Endothelial cell of coronary artery (primary cell): ENCODE measurements at places on chromosomes 16 and 17. TPM values are rescaled to one million over a fixed set of nuclear protein-coding genes. Genes with fewer than 3 reads are reported as not detected.

The ZNF597 gene
- 2.0 and 2.5 TPM in 2 replicates for total RNA-seq

The TOM1L1 gene
- total RNA-seq: 3.1 and 19.7 TPM in 2 replicates

The RAC3 gene
- total RNA-seq: 21.1 and 32.0 TPM in 2 replicates

The PRAC1 gene
- total RNA-seq: not detected in 2 replicates

The CA7 gene
- not detected in 2 replicates for total RNA-seq

The PLA2G15 gene
- 15.0 and 27.1 TPM in 2 replicates for total RNA-seq

The KRTAP2-2 gene
- not detected in 2 replicates for total RNA-seq

The VAMP2 gene
- 3.0 and 5.7 TPM in 2 replicates for total RNA-seq

The RFWD3 gene
- total RNA-seq: 17.1 and 20.7 TPM in 2 replicates

The HOXB8 gene
- not detected in 2 replicates for total RNA-seq

The C16orf96 gene
- not detected in 2 replicates for total RNA-seq

The NECAB2 gene
- total RNA-seq: 0.18 TPM in 1 of 2 replicates, not detected in the other

The ZNF287 gene
- total RNA-seq: 2.5 and 3.9 TPM in 2 replicates

The TBC1D3E gene
- not detected in 2 replicates for total RNA-seq

The CTRL gene
- 0.45 and 0.56 TPM in 2 replicates for total RNA-seq

The PRRT2 gene
- 0.27 and 0.56 TPM in 2 replicates for total RNA-seq

The ITGB4 gene
- 1.1 and 10.0 TPM in 2 replicates for total RNA-seq

The NLRC3 gene
- 0.66 and 1.9 TPM in 2 replicates for total RNA-seq

The SAP30BP gene
- total RNA-seq: 68.8 and 81.1 TPM in 2 replicates

The AMZ2 gene
- 44.2 and 58.2 TPM in 2 replicates for total RNA-seq

The FOXN1 gene
- not detected in 2 replicates for total RNA-seq

The KRT39 gene
- total RNA-seq: not detected in 2 replicates

The ARHGAP44 gene
- total RNA-seq: 0.18 and 0.28 TPM in 2 replicates

The TNP2 gene
- not detected in 2 replicates for total RNA-seq

The PSMC3IP gene
- 3.9 and 7.3 TPM in 2 replicates for total RNA-seq

The HSD11B2 gene
- total RNA-seq: not detected in 2 replicates

The PYY gene
- not detected in 2 replicates for total RNA-seq

The PRAC2 gene
- not detected in 2 replicates for total RNA-seq

The TM4SF5 gene
- total RNA-seq: not detected in 2 replicates

The ABCC12 gene
- total RNA-seq: not detected in 2 replicates

The TCAP gene
- 0.18 and 0.28 TPM in 2 replicates for total RNA-seq

The CRISPLD2 gene
- total RNA-seq: 0.18 and 1.6 TPM in 2 replicates

The PYDC1 gene
- not detected in 2 replicates for total RNA-seq

The KREMEN2 gene
- total RNA-seq: not detected in 2 replicates

The DHRS7C gene
- total RNA-seq: not detected in 2 replicates

The UBE2O gene
- total RNA-seq: 22.7 and 32.5 TPM in 2 replicates

The ATP2A3 gene
- 0.54 and 0.85 TPM in 2 replicates for total RNA-seq

The C17orf75 gene
- total RNA-seq: 22.7 and 23.3 TPM in 2 replicates

The TMC7 gene
- total RNA-seq: 3.7 and 4.0 TPM in 2 replicates

The KCNH4 gene
- total RNA-seq: under 0.01 TPM in 2 replicates

The GAS2L2 gene
- total RNA-seq: under 0.01 TPM in 1 of 2 replicates, not detected in the other

The CRYBA1 gene
- not detected in 2 replicates for total RNA-seq

The CHD9NB gene
- total RNA-seq: 1.1 and 1.8 TPM in 2 replicates

The MYL4 gene
- 0.99 TPM in 1 of 2 replicates, not detected in the other for total RNA-seq

The NEK8 gene
- 1.1 and 2.4 TPM in 2 replicates for total RNA-seq

The NAA60 gene
- total RNA-seq: 9.2 and 13.6 TPM in 2 replicates

The TBC1D3B gene
- total RNA-seq: 1.4 and 1.5 TPM in 2 replicates

The PIEZO1 gene
- 205 and 395 TPM in 2 replicates for total RNA-seq

The RGS9 gene
- 0.81 and 1.2 TPM in 2 replicates for total RNA-seq

The ZNF624 gene
- total RNA-seq: 3.8 and 5.1 TPM in 2 replicates

The SGCA gene
- total RNA-seq: 0.75 TPM in 1 of 2 replicates, not detected in the other

The ITGAE gene
- total RNA-seq: 13.6 and 27.7 TPM in 2 replicates

The CCL16 gene
- total RNA-seq: 0.18 and 0.19 TPM in 2 replicates

The ABCA10 gene
- total RNA-seq: 0.72 and 0.75 TPM in 2 replicates

The STAT5B gene
- total RNA-seq: 30.3 and 43.4 TPM in 2 replicates

The CCL1 gene
- 0.09 TPM in 1 of 2 replicates, not detected in the other for total RNA-seq

The PMP22 gene
- 23.0 and 24.8 TPM in 2 replicates for total RNA-seq
